ENCODE measurements at places on chromosomes 16 and 17. TPM values are rescaled to one million over a fixed set of nuclear protein-coding genes. Genes with fewer than 3 reads are reported as not detected.
A peak's percentile ranks its signal among the peaks of the same experiment; 100 is the strongest.

DNA sequence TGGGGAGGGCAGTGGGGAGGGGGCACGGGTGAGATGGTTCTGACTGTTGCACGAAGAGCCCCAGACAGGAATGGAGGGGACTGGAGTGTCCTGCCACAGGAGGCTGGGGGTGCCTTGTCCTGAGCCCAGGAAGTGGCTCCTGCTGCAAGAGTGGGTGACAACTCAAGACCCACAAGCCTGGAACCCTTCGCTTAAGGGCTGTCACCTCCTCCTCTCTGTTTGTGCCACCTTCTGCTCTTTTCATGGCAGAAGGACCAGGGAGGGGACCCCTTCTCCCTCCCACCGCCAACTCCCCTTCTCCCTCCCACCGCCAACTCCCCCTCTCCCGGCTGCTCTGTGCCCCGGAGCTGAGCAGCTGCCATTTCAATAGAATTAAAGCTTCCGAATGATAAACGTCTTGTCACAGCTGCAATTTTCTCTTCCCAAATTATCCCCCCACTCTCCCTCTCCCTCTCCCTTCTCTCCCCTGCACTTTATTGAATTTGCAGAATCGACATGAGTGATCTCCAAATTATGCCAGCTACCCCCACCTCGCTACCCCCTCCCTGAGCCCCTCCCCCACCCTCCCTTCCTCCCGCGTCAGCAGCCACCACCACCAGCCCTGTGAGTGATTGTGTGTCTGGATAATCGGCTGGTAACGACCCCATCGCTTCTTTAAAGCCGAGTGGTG, 13.7 kb downstream of the GJD3 start:
- no peak overlapping the region for H3K4me3 ChIP-seq
- H3K27ac ChIP-seq, result no peak overlapping the region
- H3K4me1 ChIP-seq, result peaks cover 9% of the 10 kb centered on the region
- H3K36me3 ChIP-seq, result peaks cover 20% of the 10 kb centered on the region
- H3K27me3 ChIP-seq, result no peaks in the 10 kb centered on the region

DNA sequence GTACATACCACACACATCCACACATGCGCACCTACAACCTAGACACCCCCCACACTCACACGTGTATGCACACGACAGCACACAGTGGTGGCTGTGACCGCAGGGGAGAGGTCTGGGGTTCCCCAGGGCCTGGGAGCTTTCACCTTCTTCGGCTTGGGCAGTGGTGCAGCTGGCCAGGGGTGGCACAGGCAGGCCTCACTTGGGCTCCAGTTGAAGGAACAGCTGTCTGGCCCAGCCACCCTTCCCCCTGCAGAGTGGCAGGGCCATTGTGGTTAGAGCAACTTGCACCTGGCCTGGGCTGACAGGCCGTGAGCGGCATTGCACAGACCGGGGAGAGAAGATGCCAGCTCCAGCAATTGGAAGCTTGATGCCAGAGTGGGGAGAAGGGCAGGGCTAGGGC, 114.5 kb upstream of the GSE1 start:
- H3K36me3 ChIP-seq, result no peaks in the 10 kb centered on the region
- no peak overlapping the region for H3K4me3 ChIP-seq
- H3K27me3 ChIP-seq, result no peaks in the 10 kb centered on the region
- no peak for DNase-seq
- no peaks in the 10 kb centered on the region for H3K4me1 ChIP-seq
- H3K27ac ChIP-seq, result no peak overlapping the region

- H3K4me1 ChIP-seq, result no peaks in the 10 kb centered on the region
- no peak overlapping the region for H3K4me3 ChIP-seq
- no peak overlapping the region for H3K27ac ChIP-seq
- no peak for DNase-seq
These were observed 446.7 kb downstream of the PMP22 start for GRCh38 chr17:14818469-14818868.

DNA sequence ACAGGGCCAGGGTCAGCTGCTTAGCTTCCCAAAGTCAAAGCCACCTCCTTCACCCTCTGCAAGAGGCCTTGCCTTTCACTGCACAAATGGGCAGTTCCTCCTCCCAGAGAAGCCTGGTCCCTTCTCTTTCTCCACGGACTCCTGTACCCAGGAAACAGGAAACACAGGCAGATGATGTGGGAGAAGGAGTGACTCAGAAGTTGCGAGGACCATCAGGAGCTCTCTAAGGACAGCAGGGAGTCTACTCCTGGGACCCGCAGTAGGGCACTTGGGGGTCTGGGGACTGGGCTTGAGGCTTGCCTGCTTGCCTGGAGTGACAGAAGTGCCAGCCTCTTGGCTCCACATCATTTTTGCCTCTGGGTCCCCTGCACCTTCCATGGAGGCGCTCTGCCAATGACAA, 47.4 kb upstream of the KSR1 start:
- no peaks in the 10 kb centered on the region for H3K27me3 ChIP-seq
- H3K27ac ChIP-seq, result no peak overlapping the region
- no peak for DNase-seq
- no peaks in the 10 kb centered on the region for H3K4me1 ChIP-seq

DNA sequence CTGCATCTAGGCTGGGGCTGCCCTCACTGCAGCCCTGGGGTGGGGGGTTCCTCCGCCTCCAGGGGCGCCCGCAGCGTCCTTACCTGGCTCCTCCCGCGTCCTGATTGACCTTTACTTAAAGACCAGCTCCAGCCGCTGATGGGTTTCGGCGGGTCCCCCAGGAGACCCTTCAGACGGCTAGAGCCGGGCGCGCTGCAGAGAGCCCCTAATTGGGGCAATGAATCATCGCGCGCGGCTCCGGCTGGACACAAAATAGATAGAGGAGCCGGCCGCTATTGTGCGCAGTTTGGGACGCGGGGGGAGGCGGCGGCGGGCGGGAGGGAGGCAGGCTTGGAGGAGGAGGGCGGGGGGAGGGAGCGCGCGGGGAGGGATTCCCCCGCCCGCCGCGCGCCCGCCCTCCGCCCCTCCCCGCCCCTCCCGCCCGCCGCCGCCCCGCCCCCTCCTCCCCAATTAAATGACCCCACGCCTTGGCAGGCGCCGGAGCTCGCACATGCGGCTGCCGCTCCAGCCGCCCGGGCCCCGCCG, 56.5 kb upstream of the CIBAR2 start:
- H3K27ac ChIP-seq, result no peak overlapping the region
- H3K4me3 ChIP-seq, result peak overlapping the region; percentile 62
- H3K4me1 ChIP-seq, result peaks cover 5% of the 10 kb centered on the region
- H3K36me3 ChIP-seq, result peaks cover 8% of the 10 kb centered on the region

- no peak within 1 kb of the TSS for H3K4me3 ChIP-seq
- no peak for DNase-seq
- no peaks in the 10 kb centered on the region for H3K27me3 ChIP-seq
- no peaks in the 10 kb centered on the region for H3K36me3 ChIP-seq
These were observed at the start of gene MSLN for GRCh38 chr16:760545-761343. Gene MSLN (plus strand): TSS chr16:760734. CDS start chr16:762681, 1,947 bp downstream.

- no peaks in the 10 kb centered on the region for H3K36me3 ChIP-seq
- no peaks in the 10 kb centered on the region for H3K4me1 ChIP-seq
- H3K4me3 ChIP-seq, result no peak overlapping the region
- no peak overlapping the region for H3K27ac ChIP-seq
These were observed 136.6 kb downstream of the COPRS start for GRCh38 chr17:31722251-31723056.

GRCh38 chr16:53960954-53961616, 257.1 kb downstream of the FTO start:
- H3K27ac ChIP-seq, result no peak overlapping the region
- H3K36me3 ChIP-seq, result peaks cover under 1% of the 10 kb centered on the region
- no peaks in the 10 kb centered on the region for H3K4me1 ChIP-seq
- H3K27me3 ChIP-seq, result no peaks in the 10 kb centered on the region
- no peak overlapping the region for H3K4me3 ChIP-seq

DNA sequence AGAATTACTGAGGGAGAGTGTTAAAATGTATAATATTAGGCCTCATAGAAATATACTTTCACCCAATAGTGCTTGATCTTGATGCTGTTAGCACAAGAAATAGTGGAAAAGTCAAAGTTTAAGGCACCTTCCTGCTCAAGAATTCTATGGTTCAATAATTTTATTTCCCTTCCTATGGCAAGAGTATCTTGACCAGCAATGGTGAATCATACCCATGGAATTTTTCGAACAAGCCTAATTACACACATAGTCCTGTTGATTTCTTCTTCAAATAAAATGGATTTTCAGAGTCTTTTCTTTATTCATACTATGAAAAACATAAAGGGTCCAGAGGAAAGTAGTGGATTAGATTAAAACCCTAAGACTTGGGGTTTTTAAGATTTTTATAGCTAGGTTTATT, 810.6 kb downstream of the CDH11 start:
- H3K4me3 ChIP-seq, result no peak overlapping the region
- no peak overlapping the region for H3K27ac ChIP-seq
- H3K36me3 ChIP-seq, result peaks cover 5% of the 10 kb centered on the region
- no peak for DNase-seq
- no peaks in the 10 kb centered on the region for H3K4me1 ChIP-seq

- no peaks in the 10 kb centered on the region for H3K4me1 ChIP-seq
- no peak overlapping the region for H3K27ac ChIP-seq
- H3K4me3 ChIP-seq, result no peak overlapping the region
These were observed 25.9 kb upstream of the FAAP100 start for GRCh38 chr17:81578038-81578441.

GRCh38 chr16:74281300-74281699, 15.3 kb upstream of the PSMD7 start:
- H3K4me3 ChIP-seq, result no peak overlapping the region
- no peak overlapping the region for H3K27ac ChIP-seq
- H3K4me1 ChIP-seq, result 0 out of 2 replicates have a peak, but pooled peaks cover 3% of the 10 kb centered on the region

DNA sequence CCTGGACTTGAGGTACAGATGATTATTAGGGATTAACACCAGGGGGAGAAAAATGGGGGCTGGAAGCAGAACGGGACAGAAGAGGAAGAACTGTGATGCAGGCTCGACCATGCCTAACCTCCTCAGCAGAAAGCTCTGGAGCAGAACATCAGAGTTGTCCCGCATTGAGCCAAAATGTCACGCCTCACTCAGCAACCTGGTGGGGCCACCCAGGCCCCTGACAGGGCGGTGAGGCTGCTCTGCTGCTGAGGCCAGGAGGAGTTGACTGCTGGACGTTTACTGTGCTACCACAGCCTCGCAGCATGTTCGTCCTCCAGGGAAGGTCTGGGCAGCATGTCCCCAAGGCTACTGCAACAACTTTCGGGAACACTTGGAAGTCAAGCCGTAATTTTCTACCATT, 6.5 kb upstream of the ULK2 start:
- no peaks in the 10 kb centered on the region for H3K4me1 ChIP-seq
- no peak for DNase-seq
- no peak overlapping the region for H3K27ac ChIP-seq
- no peak overlapping the region for H3K4me3 ChIP-seq

DNA sequence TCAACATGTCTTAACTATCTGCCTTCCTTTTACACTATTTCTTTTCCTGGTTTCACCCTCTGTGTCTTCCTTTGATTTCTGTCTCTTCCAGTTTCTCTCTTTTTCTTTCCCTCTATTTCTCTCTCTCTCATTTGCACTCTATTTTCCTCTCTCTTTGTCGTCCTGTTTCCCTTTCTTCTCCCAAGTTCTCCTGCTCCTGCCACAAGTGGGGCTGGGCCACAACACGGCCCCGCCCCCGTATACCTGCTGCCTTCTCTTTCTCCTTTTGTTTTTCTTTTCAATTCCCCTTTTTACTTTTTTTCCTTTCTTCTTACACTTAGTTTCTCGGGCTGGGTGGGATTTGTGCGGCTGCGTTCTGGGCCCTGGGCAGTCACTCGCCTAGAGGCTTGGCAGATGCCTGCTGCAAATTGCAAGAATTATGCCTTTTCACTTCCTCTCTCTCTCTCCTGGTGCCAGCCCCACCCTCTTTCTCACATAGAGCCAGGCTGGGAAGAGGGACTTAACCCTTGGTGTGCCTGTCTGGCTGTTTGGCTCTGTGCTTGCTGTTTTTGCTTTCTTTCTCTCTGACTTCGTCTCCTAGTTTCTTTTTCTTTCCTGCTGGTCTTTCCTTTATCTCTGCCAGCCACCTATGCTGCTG, 2139.4 kb downstream of the TP53TG3F start:
- no peak overlapping the region for H3K27ac ChIP-seq
- H3K36me3 ChIP-seq, result peaks cover 29% of the 10 kb centered on the region
- no peak for DNase-seq
- no peaks in the 10 kb centered on the region for H3K27me3 ChIP-seq

DNA sequence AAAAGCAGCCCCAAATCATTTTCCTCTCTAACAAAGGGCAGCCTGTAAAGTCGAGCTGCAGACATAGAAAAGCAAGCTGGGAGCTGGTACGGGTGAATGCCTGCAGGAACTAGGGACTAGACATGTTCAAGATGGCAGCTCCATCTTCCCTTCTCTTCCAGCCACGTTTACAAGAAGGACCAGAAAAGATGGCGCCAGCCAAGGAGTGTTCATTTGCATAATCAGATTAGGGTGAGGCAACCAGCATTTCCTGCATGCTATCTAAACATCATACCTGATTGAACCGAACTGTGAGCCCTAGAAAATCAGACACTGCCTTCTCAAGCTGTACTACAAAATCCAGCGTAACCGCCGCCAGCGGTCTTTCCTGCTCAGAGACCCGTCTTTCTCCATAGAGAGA, 896.8 kb downstream of the CDH11 start:
- no peaks in the 10 kb centered on the region for H3K36me3 ChIP-seq
- H3K4me1 ChIP-seq, result no peaks in the 10 kb centered on the region
- no peak overlapping the region for H3K4me3 ChIP-seq
- H3K27ac ChIP-seq, result no peak overlapping the region
- no peak for DNase-seq

GRCh38 chr17:78665387-78665951, 88.3 kb upstream of the DNAH17 start:
- no peaks in the 10 kb centered on the region for H3K36me3 ChIP-seq
- DNase-seq, result no peak
- H3K4me3 ChIP-seq, result no peak overlapping the region
- no peaks in the 10 kb centered on the region for H3K27me3 ChIP-seq

DNA sequence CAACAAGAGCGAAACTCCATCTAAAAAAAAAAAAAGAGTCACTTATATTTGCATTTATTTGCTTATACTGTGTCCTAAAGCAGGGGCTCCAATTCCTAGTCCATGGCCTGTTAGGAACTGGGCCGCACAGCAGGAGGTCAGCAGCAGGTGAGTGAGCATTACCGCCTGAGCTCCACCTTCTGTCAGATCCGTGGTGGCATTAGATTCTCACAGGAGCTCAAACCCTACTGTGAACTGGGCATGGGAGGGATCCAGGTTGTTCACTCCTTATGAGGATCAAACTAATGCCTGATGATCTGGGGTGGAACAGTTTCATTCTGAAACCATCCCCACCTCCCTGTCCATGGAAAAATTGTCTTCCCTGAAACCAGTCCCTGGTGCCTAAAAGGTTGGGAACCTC, 24.9 kb downstream of the ITGB3 start:
- no peak overlapping the region for H3K27ac ChIP-seq
- H3K27me3 ChIP-seq, result 0 out of 2 replicates have a peak, but pooled peaks cover 2% of the 10 kb centered on the region
- DNase-seq, result no peak
- peaks cover 21% of the 10 kb centered on the region for H3K4me1 ChIP-seq
- no peak overlapping the region for H3K4me3 ChIP-seq
- H3K36me3 ChIP-seq, result no peaks in the 10 kb centered on the region

The GJD3 gene
- total RNA-seq, result not detected

The BCL6B gene
- 4.9 TPM for total RNA-seq

The HSD17B1 gene
- 1.3 TPM for total RNA-seq

The FADS6 gene
- 0.94 TPM for total RNA-seq

The RILP gene
- 6.0 TPM for total RNA-seq

All from H9 (cell line).